NCI-H2081 (cell line): ENCODE measurements at places on chromosomes 12 and 14.

DNA sequence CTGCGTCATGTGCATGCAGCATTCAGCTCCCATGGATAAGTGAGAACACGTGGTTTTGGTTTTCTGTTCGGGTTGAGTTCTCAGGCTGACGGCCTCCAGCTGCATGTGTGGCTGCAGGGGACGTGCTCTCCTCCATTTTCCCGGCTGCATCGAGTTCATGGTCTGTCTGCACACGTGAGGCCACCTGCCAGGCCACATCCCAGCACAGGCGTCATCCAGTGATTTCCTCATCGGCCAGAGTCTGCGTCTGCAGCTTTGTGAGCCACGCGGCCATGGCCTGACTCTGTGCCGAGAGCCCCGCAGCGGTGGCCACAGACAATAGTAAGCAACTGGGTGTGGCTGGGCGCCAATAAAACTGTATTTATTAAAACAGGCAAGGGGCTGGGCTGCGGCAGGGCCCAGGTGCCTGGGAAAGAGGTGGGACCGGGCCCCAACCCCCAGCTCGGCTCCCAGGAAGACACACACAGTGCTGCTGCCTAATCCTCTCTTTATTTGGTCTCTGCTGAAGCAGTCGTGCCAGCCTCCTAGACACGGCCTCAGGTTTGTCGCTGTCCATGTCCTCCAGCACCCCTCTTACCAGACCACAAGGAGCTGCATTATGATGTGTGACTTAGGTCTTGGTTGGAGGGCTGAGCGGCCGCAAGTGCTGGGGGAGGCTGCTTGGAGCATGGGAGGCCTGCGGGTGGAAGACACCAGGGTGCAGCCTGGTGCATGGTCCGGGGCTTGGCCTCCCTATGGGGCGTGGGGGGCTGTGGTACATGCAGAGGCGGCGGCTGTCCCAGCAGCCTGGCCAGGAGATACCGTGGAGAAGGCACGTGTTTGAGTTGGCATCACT lies 52.0 kb downstream of the NOC4L start:
- no peak for DNase-seq

- DNase-seq, result no peak
These were observed 1.2 kb downstream of the PITPNM2 start for GRCh38 chr12:123149501-123150274.

- no peak for DNase-seq
These were observed 138.0 kb upstream of the CPNE8 start for GRCh38 chr12:39043424-39043822.

- no peak for DNase-seq
These were observed 79.2 kb downstream of the MDGA2 start for GRCh38 chr14:47596232-47596631.

DNA sequence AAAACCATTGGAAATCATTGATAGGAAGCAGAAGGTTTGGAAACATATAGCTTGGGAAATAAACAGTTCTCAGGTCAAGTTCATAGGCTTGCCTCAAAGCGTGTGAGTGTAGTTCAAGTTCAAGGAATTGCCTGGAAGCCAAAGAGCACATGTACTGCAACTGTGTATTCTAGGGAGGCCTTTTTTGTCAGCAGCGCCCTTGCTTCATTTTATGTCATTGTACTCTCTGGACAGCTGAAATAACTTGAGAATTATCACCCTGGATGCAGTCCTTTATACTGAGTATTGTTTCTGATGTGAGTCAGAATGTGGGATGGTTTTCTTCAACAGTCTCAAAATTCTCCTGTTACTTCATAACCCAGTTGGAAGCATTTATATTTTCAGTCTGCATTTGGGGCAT lies 16.0 kb upstream of the EVL start:
- no peak for DNase-seq

- peak; percentile 10 for DNase-seq
These were observed 50.1 kb downstream of the ZC3H14 start for GRCh38 chr14:88612981-88613380.

DNA sequence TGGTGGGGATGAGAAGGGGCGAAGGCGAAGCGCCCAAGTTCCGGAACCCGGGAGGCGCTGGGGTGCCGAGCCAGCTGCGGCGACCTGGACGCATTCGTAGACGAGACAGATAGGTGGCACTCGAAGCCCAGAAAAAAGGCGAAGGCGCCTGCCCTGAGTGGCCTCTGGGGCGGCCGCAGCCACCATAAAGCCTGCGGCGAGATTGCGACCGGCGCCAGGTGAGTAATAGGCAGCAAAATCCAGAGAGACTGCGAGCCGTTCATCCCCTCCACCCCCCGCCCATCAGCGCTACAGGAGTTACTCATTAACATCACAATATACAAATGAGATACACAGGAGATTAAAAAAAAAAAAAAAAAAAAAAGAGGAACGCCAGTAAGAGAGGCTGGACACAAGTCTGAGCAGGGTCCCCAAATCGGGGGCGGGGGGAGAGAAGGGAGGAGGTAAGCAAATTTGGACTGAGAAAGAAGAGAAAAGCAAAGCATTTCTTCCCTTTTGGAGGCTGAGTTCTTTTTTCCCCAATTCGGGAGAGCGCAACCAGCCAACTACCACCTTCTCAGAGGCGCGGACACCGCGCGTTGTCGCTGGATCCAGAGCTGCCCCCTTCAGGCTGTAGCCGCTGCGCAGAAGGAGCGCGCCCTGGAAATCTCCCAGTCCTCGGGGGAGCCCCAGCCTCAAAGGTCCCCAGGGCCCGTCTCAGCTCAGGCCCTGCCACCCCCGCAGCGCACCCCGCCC lies 15.7 kb downstream of the TBX3 start:
- no peak for DNase-seq

DNA sequence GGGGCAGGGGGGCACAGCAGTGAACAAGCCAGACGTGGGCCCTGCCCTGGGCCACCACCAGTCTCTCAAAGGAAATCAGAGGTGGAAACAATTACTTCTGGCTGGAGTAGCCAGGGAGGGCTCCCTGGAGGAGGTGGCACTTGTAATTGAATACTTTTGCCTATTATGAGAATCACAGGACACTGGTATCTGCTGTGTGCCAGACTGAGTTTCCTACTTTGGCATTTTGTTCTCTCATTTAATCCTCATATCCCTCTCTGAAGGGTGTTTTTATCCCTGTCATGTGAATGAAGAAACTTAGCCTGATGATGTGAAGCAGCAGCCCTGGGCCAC lies 7.2 kb downstream of the FAM222A start:
- no peak for DNase-seq

DNA sequence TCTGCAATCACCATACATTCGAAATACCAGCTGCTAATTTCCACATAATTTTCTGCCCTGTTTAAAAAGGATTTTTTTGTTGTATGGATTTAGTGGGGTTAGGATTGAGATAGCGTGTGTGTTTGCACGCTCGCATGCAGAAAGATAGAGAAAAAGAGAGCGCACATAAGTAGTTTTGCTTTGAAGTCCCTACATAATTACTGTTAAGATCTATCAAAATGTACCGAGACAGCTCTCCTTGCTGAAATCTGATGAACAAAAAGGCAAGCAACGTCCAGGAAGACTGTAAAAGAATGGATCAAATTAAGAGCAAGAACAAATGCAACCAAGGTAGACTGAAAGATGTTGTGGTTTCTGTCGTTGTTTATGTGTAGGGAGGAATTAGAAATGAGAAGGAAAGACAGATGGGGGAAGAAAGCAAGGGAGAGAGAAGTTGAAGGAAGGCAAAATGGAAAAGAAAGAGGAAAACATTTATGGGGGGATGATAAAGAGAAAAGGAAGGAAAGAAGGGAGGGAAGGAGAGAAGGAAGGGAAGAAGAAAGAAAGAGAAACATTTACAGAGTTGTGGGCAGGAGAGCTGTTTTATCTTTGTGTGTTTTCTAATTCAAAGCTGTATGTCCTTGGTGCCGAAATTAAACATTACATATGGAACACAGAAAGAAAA lies 522.3 kb downstream of the MED13L start:
- no peak for DNase-seq

GRCh38 chr14:95037273-95037672 lies 120.1 kb downstream of the DICER1 start:
- no peak for DNase-seq

- no peak for DNase-seq
These were observed 4.7 kb upstream of the FOXJ2 start for GRCh38 chr12:8027856-8028255.

GRCh38 chr12:106883426-106883825 lies 72.3 kb upstream of the TMEM263 start:
- no peak for DNase-seq

- DNase-seq, result peak; percentile 79
These were observed 52.4 kb upstream of the CAPRIN2 start for GRCh38 chr12:30806989-30807694.
